ENCODE measurements at places on chromosomes 11 and 22.

DNA sequence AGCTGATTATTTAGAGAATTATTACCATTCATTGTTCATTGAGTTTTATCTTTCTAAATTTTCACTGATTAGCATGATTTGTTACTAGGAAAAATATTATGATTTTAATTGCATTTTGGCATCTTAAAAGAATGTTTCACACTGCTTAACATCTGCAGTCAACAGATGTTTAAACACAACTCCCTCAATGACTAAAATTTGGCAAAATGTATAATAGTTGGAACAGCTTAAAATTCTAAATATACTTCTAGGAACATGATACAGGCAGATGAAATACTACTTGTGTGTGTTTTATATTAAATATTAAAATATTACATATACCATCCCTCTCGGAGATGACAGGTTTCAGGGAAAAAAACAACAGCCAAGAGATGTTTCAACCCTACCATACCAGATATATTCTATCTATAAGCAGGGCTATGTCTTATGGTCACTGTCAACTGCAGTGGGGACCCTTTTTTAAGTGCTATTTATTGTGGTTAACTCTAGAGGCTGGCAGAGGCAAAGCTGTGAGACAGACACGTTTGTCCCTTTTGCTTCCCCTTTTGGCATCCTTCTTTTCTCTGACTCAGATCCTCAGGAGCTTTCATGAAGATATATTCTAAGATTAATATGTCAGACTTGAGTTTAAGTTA lies 81.9 kb downstream of the BDNF start:
- no peak for DNase-seq

- DNase-seq: no peak
Observed at GRCh38 chr22:32534252-32535235, 59.9 kb downstream of the FBXO7 start.

- DNase-seq: no peak
Observed at GRCh38 chr22:48618326-48618725, 1209.3 kb downstream of the BRD1 start.

DNA sequence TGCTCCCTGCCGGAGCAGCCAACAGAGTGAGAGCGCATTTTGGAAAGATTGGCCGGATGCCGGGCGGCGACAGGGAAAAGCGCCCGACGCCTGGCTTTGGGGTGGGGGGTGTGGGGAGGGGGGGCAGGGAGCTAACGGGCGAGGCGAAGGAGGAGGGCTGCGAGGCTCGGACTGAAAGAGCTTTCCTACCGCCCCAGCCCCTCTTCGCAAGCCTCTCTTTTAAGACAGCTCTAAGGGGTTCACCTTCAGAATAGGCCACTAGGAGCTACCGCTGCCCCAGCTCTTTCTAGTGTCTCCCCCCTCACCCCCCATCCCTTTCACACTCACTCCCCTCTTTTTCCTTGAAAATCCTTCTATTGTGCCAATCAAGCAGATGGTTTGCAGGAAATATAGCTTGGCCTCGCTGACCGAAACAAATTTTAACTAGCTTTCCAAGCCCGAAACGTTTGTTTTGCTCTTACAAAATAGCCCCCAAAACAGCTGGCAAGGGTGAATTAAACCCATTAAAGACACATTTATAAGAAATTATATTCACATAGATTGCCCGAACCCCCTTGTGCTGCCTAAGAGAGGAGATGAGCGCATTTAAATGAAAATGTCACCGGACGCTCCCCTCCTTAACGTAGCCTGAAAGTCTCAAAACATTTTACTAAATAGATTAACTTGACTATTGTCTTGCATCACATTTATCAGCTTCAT lies 3.7 kb upstream of the DBX1 start:
- no peak for DNase-seq

- no peak for DNase-seq
Observed at GRCh38 chr22:19629331-19629719, 85.0 kb upstream of the SEPTIN5 start.

DNA sequence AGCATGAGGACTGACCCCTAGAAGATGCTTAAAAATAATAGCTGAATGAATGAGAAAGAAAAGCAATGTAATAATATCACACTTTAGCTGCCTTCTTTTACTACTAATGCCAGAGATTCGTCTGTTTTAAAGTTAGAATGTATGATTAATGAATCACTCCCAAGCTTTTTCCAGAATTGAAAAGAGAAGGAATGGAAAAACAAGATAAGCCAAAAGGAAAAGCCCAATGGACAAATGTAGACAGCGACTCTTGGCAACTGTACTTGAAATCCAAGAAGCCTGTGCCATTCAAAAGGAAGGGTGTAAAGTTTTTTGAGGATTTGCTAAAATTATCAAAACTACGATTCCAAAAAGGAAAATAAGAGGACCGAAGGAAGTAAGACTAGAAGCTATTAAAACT lies 40.8 kb upstream of the PAMR1 start:
- DNase-seq: no peak

GRCh38 chr11:28701760-28702449 lies 593.7 kb downstream of the METTL15 start:
- DNase-seq: no peak

DNA sequence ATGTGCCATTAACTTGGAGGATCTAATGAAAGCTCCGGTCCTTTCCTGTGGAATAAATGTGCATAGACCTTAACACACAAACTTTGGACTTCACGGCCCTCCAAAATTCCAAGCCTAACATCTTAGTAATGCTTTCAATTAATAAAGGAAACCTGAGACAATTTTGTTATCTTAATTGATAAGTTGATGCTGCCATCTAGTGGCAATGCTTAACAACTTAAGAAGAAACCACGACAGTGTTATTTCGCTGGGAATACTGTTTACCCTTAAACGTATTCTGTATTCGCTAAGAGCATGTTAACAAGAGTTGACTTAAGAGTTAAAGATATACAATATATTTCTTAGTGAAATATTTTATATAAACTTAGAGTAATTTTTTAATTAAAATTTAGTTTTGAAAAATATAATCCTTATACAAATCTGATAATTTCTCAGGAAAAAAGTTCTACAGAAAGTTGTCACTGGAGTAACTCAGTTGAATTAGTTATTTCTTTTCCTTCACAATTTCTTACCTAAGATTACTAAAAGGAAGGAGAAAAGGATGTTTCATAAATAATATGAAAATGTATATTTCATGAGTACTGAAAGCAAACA lies 35.0 kb upstream of the OR9G4 start:
- DNase-seq: peak; percentile 3

- DNase-seq: no peak
Observed at GRCh38 chr22:47997052-47997590, 1234.7 kb downstream of the TBC1D22A start.

DNA sequence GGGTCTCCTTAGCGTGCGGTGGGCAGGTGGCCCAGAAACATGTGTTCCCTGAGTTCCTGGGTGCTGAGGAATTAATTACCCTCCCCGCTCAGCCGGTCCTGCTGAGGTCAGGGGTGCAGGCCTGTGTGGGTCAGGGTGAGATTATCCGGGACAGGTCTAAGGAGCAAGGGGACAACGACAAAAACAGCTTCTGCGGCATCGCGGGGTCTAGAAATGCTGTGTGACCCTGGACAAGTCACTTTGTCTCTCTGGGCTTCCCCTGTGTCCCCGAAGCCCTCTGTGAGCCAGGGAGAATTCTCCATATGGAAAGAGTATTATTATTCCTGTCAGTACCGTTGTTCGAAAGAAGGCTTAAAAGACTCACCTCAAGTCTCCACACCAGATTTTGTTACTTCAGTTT lies 186.1 kb downstream of the MN1 start:
- no peak for DNase-seq

- no peak for DNase-seq
Observed at GRCh38 chr11:17475666-17476316, 854 bp downstream of the ABCC8 start.

DNA sequence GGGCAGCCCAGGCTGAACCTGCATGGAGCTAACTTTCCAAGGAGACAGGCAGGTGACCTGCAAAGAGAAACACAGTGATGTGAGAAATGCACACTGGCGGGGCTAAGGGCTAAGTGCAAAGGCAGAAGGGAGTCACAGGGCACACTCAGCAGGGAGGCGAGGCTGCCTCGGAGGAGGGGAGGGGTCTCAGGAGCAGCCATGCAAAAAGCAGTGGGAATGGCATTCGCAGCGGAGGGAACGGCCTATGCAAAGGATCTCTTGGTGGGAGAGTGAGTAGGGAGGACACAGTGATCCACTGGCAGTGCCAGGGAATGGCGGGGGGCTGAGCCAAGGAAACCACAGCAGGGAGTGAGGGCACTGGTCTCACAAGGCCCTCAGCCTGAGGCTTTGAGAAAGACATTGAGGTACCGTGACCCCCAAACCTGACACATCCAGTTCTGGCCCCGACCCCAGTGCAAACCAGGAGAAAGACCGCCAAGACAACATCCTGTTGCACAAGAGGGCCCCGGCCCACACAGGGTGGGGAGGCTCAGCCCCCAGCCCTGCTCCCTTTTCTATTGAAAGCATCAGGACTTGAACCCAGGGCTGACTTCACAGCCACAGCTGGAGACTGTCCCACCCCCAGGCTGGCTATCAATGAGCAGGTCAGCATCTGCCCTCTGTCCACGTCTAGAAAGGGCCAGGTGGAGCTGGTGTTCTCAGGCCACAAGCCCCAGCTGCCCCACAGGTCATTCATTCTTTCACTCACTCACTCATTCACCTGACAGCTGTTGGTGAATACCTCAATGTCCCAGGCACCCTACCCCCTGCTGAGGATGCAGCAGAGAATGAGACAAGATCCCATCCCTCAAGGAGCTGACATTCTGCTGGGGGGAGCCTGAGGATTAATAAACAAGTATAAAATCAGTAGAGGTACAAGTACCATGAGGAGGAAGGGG lies 50.7 kb downstream of the IGLL1 start:
- DNase-seq: no peak

GRCh38 chr11:110323786-110324185 lies 27.4 kb upstream of the RDX start:
- no peak for DNase-seq

DNA sequence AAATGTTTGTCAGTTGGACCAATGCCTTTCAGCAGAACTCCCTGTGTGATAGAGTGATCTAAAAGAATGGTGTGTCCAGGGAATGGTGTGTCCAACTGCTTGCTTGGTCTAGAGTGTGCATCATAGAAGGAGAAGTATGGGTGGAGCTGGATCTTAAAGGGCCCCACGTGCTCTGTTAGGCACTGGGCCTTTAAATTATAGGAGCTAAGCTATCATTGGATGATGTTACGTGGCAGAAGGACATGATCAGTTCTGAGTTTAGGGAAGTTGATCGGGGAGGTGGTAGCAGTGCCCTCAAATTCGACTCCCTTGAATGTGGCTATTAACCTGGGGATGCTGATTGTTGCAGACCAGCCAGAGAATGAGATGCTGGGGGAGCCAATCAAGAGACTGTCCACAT lies 16.4 kb downstream of the STX3 start:
- DNase-seq: no peak

GRCh38 chr11:22666688-22667439 lies 453 bp downstream of the GAS2 start:
- DNase-seq: no peak

- DNase-seq: peak; percentile 93
Observed at GRCh38 chr22:29883045-29883774, at the start of gene MTMR3. MTMR3 (plus strand) TSS chr22:29883174; CDS start chr22:29971060, 87,886 bp downstream.

DNA sequence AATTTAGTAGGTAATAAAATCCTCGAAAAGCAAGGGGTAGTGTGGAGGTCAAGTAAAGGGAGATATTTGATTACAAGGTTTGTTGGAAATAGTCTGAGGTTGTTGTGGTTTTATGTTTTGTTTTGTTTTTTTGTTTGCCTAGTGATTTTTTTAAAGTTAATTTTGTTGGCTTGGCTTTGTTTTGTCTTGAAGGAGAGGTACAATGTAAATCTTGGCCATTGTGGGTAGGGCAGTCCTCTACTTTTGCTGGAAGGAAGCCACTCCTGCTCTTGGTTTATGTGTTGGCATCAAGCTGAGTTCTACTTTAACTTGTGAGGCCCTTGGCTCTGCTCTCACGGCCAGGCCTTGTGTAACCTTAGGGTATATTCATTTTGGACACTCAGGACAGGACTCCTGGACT lies 3.2 kb downstream of the AMOTL1 start:
- no peak for DNase-seq

- DNase-seq: no peak
Observed at GRCh38 chr22:48976556-48977535, 850.8 kb downstream of the BRD1 start.

GRCh38 chr11:110415081-110415480 lies 14.7 kb upstream of the FDX1 start:
- no peak for DNase-seq

- DNase-seq: no peak
Observed at GRCh38 chr22:46373921-46374662, 38.6 kb downstream of the TRMU start.

- DNase-seq: no peak
Observed at GRCh38 chr11:12604557-12605153, 69.6 kb upstream of the TEAD1 start.

- no peak for DNase-seq
Observed at GRCh38 chr22:32353292-32353691, 4.4 kb upstream of the RFPL3 start.

- DNase-seq: no peak
Observed at GRCh38 chr11:36249246-36249645, 40.0 kb downstream of the COMMD9 start.

DNA sequence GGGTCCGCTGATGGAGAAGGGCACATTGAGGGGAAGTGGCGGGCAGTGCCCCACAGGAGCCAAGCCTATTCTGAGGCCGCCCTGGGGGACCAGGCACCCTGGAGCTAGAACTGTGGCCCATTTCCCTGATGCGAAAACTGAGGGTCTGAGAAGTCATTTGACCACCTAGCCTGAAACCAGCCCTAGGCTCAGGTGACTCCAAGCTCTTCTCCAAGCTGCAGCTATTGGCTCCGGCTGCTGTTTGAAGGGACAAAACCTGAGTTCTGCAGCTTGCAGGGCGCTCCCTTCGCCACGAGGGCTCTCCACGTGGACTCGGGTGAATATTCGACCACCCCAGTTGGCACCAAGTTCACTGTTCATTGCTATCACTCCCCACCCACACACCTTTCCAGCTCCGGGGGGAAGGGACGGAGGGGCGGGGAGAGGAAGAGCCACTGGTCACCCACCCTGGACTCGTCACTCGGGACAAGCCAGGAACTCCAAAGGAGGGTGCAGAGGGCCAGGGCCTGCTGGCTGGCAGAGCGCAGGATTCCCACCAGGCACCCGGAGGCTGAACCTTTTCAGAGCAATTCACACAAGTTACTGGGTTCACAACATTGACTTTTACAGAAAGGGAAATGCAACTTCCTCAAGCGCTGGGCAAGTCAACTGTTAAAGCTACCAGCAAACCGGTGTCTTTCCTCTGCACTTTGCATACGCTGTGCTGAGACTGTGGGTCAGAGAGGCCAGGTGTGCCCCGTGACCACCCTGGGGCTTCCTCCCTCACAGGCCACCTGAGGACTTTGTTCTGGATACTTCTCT lies 1.1 kb upstream of the RAC2 start:
- no peak for DNase-seq

- DNase-seq: no peak
Observed at GRCh38 chr22:37467391-37467955, 18.7 kb downstream of the MFNG start.

GRCh38 chr22:42670921-42671709 lies 21.9 kb upstream of the CYB5R3 start:
- no peak for DNase-seq

GRCh38 chr11:121892131-121892681 lies 223.8 kb downstream of the BLID start:
- DNase-seq: peak; percentile 64

GRCh38 chr22:20965888-20966855 lies 883 bp upstream of the AIFM3 start:
- no peak for DNase-seq
